Activated T-helper 17 cell treated with anti-CD3 and anti-CD28 coated beads, Interleukin-2, amount 50 U/mL, for 72 hours (primary cell): ENCODE measurements at places on chromosomes 6 and 20.
A peak's percentile ranks its signal among the peaks of the same experiment; 100 is the strongest.

- no peak for ATAC-seq
These were observed 32.1 kb downstream of the BFSP1 start for GRCh38 chr20:17499041-17499440.

GRCh38 chr6:6407071-6407741 is 86.7 kb upstream of the F13A1 start:
- ATAC-seq: no peak

GRCh38 chr6:92710048-92710447 is 709.3 kb downstream of the EPHA7 start:
- no peak for ATAC-seq

DNA sequence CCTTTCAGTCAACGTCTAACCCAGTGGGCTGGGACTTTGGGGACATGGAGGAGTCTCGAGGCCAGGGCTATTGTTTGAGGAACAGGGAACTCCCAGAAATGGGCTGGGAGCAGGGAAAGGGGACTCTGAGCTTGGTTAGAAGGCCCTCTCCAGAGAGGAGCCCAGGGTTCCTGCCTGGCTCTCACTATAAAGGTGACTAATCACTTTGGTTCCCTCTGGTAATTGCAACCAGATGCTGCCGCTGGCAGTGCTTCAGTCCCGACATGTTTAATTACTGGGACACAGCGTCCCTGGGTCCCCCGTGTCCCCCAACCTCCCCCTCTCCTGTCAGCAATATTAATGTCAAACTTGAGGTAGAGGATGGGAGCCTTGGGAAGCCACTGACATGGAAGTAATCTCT is 5.0 kb upstream of the GDF5 start:
- ATAC-seq: no peak

- ATAC-seq: no peak
These were observed 18.1 kb upstream of the NOX3 start for GRCh38 chr6:155473741-155474140.

- no peak for ATAC-seq
These were observed 328.2 kb upstream of the JAG1 start for GRCh38 chr20:11001764-11002540.

GRCh38 chr6:8446391-8446790 is 11.0 kb upstream of the SLC35B3 start:
- no peak for ATAC-seq

DNA sequence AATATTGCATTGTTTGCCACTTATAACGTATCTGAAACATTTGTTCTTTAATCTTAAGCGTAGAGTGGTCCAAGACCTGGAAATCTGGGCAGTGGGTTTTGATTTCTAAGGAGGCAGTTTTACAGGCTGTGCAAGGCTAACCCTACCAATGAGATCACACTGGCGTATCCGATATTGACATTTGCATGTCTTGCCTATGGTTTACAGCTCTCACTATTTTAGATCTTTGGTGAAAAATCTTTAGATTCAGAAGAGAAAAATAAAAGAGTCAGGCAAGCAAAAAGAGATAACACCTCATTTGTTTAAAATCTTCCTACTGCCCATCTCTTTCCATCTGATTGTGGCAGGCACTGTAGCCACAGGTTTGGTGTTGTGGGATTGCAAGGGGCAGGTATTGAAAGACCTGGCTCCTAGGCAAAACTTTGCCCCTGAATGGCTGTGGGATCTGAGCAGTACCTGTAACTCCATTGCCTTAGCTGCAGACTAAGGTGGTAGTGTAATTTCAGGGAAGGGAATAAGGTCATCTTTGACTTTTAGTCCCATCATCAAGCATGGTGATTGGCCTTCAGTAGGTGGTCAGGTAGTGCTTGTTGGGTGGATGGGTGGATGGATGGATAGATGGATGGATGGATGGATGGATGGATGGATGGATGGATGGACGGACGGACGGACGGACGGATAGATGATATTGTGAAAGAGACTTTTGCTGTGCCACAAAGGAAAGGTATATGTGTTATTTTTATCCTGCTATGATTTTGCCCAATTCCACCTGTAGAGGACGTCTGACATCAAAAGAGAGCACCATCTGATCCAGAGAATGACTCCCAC is 1.9 kb downstream of the TNFAIP3 start:
- ATAC-seq: no peak

GRCh38 chr6:116779573-116780164 is 14.2 kb upstream of the FAM162B start:
- ATAC-seq: no peak

GRCh38 chr6:55319961-55320695 is 7.1 kb upstream of the GFRAL start:
- ATAC-seq: no peak

DNA sequence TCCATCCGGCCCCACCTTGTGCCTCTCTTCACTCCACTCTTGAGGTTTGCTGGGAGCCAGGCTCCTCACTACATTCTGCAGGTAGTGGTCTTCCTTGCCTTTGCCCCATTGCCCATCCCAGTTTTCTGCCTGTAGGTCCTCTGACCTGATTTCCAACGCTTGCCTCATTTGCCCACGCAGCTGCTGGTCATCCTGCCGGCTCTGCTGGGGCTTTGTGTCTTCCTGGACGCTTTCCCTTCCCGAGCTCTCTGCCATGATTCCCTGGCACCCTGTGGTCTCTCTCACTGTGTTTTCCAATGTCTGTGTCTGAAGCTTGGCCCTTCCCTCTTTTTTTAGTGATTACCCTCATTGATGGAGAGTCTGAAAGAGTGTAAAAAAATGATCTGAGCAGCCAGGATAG is 451.6 kb downstream of the UTRN start:
- ATAC-seq: no peak

DNA sequence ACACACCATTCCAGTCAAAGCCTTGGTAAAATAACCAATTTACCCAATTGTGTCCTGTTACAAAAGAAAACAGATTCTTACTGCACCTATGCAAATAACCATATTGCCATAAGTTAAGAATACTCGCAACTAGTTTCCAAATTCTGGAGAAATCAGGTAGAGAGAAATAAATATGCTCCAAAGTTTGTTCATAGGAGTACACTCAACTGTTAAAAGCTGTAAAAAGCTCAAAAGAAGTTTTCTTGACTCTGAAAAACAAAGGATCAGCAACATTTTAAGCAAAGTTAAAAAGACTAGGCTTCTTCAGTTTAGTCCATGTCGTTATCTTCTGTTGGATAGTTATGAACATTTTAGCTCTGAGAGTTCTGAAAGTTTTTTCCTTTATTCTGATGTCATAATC is 48.0 kb downstream of the CEP85L start:
- no peak for ATAC-seq

- ATAC-seq: no peak
These were observed 182.5 kb downstream of the FNDC1 start for GRCh38 chr6:159351707-159352106.

DNA sequence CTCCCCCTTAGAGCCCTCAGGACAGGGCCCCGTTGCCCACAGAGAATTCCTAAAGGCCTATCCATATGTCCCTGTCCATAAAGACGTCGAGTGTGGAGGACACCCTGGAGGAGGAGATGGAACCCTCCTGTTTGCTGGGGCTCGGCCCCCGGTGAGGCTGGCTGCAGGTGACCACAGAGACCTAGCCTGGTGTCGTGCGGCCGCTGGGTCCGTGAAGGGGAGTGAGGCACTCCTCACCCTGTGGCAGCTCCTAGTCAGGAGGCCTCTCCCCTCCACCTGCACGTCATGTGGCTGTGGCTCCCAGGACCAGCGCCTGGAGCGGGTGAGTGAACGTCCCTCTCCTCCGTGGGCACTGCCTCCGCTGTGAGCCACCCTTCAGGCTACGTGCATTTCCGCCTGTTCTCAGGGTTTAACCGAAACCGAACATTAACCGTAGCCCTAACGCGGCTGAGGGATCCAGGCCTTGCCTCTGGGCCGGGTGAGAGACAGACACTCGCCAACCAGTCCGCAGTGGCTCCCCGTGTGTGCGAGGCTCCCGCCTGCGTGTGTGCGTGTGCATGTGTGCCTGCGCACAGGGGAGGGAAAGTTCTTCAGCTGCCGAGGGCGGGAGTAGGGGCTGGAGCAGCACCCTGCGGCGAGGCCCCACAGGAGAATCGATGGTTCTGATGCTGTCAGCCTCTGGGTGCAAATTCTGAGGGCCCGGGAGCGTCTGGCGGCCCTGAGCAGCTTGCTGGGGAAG is 5.9 kb upstream of the TCEA2 start:
- ATAC-seq: peak; percentile 69

DNA sequence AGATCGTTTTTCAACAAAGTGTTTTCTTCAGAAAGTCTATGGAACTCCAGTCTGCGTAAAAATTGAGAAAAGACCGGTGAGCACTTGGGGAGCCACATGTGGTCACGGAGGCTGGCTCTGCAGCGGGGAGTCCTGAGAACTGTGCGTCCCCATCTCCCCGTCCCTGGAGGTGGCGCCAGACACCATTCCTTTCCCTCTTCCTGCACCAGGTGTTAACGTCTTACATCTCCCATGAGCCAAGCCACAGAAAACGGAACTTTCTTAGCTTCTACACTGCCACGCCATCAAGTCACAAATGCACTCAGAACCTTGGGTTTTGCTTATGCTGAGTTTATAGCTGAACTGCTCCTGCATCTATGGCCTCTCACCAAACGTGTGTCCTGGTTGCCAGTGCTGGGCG is 62.6 kb downstream of the GINS1 start:
- peak; percentile 71 for ATAC-seq

- ATAC-seq: no peak
These were observed 137.0 kb downstream of the SLC23A2 start for GRCh38 chr20:4864311-4864752.

DNA sequence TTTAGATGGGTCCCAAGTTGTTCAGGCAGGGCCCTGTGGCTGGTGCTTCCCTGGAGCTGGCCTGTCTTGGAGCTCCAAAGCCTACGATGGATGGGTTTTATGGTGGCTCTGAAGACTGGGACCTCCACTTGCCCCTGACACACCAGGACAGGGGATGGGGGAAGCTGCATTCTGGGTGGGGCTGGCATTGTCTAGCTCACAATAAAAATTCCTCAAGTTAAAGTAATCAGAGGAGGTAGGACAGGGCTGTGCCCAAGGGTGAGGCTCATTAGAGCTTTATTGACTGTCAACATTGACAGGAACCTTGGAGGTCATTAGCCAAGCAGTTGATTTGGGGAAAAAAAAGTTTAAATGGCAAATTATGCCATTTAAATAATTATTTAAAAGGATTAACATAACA is 35.7 kb downstream of the TFAP2C start:
- no peak for ATAC-seq

DNA sequence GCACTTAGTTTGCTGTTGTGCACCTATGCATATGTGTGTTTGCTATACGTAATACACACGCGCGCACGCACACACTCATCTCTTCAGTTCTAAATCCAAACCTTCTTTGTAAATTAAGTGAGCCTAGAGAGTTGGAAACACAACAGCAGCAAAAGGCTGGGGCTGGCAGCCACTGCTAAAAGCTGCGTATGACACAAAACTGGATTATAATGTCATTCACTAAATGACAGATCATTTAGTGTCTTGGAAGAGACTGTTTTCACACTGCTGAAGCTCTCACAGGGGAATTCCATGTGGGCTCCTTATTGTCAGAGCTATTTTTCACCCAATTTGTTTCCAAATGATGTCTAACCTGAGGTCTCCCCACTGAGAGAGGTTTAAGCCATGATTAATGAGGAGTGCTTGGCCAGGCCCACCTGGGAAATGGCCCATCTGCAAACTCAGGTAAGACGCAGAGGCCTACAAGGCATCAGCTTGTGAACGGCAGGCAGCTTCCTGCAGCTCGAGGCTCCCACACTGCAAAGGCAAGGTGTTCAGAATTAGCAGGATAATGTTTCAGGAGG is 94.2 kb downstream of the OLIG3 start:
- ATAC-seq: peak; percentile 95

DNA sequence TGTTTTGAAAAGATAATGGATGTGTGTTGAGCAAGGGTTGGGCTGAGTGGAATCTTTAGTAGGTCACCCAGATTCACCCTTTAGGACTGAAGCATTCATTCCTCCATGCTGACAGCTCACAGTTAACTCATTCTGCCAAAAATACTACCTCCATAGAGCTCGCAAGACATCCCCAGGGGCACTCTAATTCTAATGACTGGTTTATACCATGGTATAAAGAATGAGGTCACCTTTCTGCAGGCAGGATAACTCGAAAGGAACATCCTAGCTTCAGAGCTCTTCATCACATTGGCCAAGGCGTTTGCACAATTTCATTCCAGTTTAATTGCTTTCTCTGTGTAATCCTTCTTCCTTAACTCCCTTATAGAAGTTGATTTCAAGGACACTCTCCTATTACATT is 1257.2 kb upstream of the EYS start:
- ATAC-seq: no peak

DNA sequence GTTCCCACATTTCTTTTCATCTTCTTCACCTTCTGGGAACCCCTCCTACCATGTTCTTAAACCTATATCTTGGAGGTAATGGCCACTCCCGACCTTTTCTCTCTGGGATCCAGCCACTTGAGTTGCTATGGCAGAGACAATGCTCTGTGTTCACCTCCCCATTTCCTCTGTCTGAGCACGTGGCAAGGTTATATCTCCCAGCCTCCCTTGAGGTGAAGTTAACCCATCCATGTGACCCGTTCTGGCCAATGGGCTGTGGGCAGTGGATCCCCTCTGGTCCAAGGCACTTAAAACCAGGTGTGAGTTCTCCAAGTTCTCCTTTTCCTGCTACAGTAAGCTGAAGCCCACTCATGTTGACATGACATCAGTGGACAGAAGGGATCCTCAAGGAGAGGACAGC is 261.4 kb downstream of the LRFN2 start:
- ATAC-seq: no peak

GRCh38 chr6:11662323-11662722 is 116.3 kb downstream of the ADTRP start:
- no peak for ATAC-seq

DNA sequence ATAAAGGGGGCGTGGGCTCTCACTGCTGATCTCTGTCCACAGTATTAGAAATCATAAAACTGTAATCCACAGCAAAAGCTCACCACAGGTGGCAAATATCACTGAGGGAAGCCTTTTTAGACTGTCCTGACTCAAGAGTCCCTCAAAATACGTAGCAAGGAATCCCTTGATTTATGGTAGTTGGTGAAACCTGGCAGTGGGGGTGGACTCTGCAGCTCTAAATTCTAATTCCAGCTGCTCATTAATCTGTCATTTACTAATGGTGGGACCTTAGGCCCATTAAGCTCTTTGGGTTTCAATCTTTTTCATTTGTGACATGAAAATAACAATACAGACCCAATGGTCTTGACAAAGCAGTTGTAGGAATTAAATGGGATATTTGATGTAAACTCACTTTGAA is 32.3 kb downstream of the GMDS start:
- ATAC-seq: no peak

DNA sequence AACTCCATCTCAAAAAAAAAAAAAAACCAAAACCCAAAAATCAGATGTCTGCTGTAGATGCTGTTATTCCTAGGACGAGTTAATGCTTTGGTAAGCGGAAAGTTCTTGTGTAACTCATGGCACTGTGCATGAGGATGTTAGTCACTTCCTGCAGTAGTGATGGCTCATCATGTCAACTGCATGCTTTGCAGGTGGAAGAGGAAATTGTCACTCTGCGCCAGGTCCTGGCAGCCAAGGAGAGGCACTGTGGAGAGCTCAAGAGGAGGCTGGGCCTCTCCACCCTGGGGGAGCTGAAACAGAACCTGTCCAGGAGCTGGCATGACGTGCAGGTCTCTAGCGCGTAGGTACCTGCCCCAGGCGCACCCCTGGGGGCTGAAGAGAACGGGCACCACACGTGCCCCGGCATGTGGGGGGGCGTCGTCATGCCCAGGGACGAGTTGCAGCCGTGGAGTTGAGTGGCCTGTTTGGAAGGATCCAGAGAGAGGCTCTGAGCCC is 8.5 kb downstream of the TPD52L2 start:
- ATAC-seq: peak; percentile 99

GRCh38 chr6:5936631-5937030 is 70.1 kb downstream of the NRN1 start:
- no peak for ATAC-seq
